ENCODE measurements at places on chromosomes 1 and 21.

DNA sequence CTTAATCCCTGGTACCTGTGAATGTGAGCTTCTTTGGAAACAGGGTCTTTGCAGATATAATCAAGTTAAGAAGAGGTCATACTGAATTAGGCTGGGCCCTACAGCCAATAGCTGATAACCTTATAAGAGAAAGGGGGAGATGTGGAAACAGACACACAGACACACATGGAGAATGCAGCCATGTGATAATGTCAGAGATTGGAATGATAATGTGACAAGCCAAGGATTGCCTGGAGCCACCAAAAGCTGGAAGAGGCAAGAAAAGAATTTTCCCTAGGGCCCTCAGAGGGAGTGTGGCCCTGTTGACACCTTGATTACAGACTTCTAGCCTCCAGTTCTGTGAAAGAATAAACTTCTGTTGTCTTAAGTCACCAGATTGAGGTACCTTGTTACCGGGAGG is 114.5 kb upstream of the SOD1 start:
- DNase-seq = no peak

DNA sequence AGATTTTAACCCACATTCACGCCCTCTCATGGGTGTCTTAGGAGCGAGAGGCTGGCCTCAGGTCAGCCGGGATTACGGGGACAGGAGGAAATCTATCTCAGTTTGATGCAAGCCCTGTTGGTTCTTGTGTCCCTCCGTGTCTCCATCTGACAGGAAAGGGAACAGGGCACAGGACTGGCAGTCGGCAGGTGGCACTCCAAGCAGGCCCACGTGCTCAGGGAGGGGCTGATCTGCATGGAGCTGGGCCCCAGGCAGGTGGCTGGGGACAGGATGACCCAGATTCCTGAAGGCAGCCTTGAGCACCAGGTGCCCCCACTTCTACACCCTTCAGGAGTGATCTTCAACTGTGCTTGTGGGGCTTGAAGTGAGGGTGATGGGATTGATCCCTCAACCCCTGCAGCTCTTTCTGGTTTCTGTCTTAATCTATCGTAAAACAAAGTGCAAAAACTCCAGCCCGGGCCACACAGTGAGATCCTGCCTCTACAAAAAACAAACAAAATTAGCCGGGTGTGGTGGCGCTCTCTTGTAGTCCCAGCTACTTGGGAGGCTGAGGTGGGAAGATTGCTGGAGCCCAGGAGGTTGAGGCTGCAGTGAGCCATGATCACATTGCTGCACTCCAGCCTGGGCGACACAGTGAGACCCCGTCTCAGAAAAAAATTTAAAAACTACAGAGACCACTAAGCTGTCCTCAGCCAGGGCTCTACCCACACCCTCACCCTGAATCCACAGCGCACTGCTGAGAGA is 8.3 kb downstream of the PLEKHG5 start:
- DNase-seq = no peak

- no peak for DNase-seq
Observed at GRCh38 chr1:30720271-30721223, 2.8 kb downstream of the MATN1 start.

DNA sequence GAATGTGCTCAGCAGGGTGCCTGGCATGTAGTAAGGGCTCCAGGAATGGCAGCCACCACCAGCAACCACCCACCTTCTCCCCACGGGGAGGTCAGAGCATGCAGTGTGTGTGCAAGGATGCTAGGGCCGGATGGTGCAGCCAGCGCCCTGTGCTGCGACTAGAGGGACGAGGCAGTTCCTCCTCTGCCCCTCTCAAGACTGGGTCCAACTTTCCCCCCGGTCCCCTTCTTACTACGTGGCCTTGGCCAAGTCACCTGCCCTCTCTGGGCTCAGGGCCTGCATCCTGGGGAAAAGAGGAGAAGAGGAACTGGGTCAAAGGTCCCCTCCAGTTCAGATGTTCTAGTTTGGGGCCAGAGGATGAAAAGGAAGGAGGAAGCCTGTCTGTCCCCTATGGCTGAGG is 71.6 kb upstream of the TARDBP start:
- DNase-seq = no peak

- DNase-seq = no peak
Observed at GRCh38 chr1:162951553-162952315, 90.8 kb upstream of the CCDC190 start.

DNA sequence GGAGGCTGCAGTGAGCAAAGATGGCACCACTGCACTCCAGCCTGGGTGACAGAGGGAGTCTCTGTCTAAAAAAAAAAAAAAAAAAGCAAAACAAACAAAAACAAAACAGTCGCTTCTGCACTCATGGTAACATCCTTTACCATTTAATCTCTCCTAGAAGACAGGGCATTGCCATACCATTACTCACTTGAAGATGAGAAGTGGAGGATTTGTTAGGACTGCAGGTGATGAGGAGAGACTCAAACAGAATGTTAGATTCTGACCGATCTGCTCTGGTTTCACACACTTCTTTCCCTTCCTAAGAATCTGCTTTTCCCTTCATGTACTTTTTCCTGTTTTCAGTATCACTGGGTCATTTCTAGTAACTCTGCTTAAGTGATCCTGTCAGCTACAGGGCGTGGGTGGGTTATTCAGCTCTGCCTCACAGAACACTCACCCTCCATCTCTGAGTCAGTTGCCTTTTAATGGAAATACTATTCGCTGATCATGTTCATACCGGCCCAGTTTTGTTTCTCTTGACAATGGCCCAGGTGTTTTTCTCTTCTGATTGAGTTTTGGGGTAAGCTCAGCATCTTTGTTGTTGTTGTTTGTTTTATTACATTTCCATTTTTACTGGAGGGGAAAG is 148.0 kb upstream of the ERG start:
- no peak for DNase-seq

DNA sequence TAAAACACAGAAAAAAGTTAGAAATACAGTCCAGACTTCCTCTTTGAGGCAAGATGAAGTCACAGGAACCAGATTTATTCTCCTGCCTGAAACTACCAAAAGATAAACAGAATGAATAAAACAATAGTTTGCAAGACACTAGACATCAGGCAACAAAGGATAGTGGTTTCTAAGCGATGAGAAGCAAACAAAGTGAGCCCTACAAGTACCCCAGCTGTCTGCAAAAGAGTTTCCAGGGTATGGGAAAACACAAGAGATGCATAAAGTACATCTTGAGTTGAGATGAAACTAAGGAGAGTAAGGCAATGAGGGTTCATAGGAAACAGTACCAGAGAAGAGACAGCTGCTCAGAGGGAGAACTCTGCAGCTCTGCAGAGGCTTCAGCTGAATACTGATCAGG is 83.3 kb upstream of the COL24A1 start:
- no peak for DNase-seq

DNA sequence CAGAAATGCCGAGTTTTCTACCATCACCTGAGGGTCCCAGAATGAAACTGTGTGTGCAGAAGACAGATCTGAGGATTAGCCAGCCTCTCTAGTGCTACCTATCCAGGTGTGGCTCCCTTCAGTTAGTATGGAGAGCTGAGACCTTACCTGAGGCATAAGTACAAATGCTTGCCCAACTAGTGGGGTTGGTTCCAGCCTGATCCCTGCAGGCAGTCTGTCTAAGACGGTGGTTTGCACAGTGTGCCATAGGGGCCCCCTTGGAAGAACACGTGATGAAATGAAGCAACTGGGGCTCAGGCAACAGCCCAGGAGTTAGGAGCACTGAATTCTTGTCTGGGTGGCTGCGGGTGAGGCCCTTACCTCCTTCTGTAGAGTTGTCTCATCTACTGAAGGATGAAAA is 15.6 kb downstream of the S100A7A start:
- DNase-seq = no peak

GRCh38 chr21:45222001-45222400 is 65.7 kb downstream of the POFUT2 start:
- no peak for DNase-seq

GRCh38 chr1:2072109-2072806 is 22.0 kb downstream of the PRKCZ start:
- DNase-seq = no peak

DNA sequence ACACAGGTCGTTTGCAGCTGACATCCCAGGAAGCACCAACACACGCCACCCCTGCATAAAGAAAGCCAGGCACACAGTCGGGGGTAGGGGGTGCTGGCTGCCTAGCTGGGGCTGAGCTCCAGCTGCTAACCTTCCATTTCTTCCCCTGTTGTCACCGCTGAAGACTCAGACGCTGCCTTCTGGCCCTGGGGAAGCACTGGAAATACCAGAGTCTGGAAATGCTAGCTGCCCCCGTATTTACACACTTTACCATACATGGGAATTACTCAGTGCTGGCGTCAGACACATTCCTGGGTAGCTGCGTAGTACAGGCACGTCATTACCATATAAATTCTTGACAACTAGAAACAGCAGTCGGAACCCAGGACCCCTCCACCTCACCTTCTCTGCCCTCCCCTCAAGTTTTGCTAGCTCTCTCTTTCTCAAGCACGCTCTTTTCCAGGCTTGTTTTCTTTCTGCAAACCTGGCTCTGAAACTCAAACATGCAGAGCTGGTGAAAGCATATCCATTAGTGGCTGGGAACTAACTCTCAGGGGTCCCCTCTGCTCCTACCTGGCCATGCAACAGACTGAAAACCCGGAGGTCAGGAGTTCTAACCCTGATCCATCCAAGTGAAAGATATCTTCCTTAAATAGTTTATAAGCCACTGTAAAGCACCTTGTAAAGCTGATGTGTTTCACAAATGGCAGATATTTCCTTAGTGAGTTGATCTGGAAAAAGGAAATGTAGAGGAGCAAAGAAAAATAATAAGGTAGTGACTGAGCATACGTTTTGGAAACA is 3.3 kb downstream of the CSRP1 start:
- DNase-seq = no peak

GRCh38 chr1:105793536-105794146 is 1262.8 kb upstream of the PRMT6 start:
- DNase-seq = no peak

GRCh38 chr1:62271134-62271533 is 48.1 kb downstream of the KANK4 start:
- no peak for DNase-seq

- DNase-seq = no peak
Observed at GRCh38 chr21:25186273-25186672, 421.0 kb downstream of the MRPL39 start.

DNA sequence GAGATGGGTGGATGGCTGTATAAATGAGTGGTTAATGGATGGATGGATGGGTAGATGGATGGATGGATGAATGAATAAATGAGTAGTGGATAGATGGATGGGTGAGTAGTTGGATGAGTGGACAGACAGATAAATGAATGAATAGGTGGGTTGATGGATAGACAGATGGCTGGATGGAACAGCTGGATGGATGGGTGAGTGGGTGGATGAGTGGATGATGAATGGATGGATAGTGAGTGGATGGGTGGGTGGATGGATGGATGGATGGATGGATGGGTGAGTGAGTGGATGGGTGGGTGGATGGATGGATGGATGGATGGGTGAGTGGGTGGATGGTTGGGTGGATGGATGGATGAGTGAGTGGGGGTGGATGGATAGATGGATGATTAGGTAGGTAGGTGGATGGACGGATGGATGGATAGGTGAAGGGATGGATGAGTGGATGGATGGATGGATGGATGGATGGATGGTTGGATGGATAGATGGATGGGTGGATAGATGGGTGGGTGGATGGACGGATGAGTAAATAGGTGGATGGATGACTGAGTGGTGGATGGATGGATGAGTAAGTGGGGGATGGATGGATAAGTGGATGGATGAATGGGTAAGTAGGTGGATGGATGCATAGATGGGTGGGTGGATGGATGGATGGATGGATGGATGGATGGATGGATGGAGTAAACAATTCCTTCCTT is 246.6 kb downstream of the KAZN start:
- no peak for DNase-seq

DNA sequence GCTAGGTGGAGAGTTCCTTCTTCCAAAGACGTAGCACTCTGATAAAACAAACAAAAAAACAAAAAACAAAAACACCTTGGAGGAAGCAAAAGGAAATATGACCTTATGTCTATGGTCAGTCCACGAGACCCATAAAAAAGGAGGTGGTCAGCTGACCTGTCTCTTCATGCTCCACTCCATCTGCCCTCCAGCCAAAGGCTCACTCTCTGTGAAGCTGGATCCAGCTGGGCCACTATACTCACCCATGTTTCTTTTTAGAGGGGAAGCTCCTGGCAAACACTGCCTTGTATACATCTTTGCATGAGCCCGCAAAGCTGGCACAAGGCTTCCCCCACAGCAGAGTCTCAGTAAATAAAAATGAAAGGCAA is 126.1 kb upstream of the CACHD1 start:
- DNase-seq = no peak

DNA sequence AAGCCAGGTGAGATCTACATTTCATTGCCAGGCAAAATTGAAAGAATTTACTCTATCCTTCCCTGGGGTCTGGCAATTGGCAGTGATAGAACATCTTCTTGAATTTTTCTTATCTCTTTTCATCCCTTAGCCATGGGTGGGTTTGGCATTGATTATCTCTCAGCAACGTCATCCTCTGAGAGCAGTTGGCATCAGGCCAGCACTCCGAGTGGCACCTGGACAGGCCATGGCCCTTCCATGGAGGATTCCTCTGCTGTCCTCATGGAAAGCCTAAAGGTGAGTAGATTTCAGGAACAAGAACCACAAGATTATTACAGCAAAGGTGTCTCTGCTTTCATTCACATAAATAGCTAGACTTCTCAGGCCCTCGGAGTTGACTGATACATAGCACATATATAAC is 39.3 kb downstream of the NCF2 start:
- no peak for DNase-seq

GRCh38 chr1:171140956-171141687 is 44.0 kb upstream of the FMO2 start:
- DNase-seq = no peak

DNA sequence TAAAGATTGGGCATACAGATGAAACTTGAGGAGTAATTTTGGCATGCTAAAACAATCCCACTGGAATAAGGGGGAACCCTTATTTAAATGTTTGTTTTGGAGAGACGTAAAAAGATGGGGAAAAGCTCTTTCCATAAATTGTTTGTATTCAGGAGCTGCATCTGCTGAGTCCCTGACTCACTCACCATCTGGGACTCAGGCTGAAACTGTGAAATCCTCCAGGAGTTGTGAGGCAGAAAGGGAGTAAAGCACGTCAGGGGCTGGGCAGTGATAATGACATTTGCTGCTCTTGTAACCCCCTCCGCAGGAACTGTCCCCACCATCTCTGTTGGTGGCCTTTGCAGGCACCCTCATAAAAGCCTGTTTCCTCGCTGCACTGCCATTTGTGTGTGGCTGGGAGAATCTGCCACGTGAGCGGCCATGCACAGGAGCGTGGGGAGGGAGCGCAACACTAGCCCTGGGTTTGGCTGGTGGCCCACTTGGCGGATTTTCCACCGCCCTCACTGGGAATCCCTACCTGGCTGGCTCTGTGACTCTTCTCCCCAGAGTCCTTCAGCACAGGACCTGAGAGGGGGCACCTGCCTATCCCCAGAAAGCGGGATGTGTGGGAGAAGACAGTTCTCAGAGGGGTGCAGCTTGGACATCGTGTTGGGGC is 45.3 kb downstream of the ZSCAN20 start:
- no peak for DNase-seq

DNA sequence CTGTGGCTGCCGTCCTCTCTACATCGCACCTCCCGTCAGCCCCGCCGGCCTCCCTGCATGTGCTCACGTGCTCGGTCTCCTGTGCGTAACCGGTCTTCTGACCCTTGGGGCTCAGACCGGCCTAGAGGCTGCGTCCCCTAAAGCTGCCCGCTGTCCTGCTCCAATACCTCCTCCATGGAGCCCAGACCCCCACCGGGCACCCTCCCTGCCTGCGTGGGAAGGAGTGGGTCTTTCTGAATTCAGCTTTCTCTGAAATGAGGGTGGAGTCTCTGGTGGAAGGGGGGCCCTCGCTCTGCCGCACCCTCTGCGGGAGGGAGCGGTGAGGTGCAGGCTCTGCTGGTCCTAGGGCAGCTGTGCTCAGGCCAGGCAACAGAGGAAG is 18.7 kb upstream of the POFUT2 start:
- DNase-seq = no peak

GRCh38 chr1:30461640-30462039 is 261.7 kb downstream of the MATN1 start:
- DNase-seq = no peak

Measured in activated CD4-positive, CD25-positive, alpha-beta regulatory T cell (primary cell).